ENCODE measurements at places on chromosomes 4 and X. TPM values are rescaled to one million over a fixed set of nuclear protein-coding genes. Genes with fewer than 3 reads are reported as not detected.
A peak's percentile ranks its signal among the peaks of the same experiment; 100 is the strongest.

- no peak for DNase-seq
Measured at GRCh38 chr4:136650541-136651277, 881.6 kb downstream of the PCDH18 start.

- no peak for DNase-seq
Measured at GRCh38 chr4:37623125-37623524, 63.1 kb downstream of the RELL1 start.

GRCh38 chr4:53193111-53193510, 172.8 kb downstream of the SCFD2 start:
- no peak for DNase-seq

DNA sequence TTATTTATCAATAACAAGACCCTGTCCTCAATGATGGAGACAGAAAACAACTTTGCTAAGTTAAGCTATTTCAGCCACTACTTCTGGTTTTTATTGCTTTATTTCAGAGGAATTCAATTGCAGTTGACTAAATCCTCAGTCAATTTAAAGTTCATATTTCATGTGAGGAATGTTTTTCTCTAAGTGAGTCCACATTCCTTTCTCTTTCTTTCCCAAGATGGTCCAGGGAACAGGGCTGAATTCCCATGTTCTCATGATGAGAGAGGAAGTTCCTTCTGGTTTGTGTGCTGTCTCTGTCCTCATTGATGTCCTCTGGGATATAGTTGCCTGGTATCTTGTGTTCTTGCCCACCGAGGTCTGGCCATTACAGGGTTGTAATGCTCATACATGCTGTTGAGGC, 117.2 kb downstream of the SLIT2 start:
- DNase-seq = no peak

DNA sequence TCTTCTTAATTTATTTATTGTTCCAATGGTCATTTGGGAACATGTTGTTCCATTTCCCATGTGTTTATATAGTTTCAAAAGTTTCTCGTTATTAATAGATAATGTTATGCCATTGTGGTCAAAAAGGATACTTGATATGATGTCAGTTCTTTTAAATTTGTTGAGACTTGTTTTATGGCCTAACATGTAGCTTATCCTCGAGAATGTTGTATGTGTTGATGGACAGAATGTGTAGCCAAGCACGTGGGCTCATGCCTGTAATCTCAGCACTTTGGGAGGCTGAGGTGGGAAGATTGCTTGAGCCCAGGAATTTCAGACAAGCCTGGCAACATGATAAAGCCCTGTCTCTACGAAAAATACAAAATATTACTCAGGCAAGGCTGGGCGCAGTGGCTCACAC, 168.5 kb upstream of the USP38 start:
- DNase-seq = no peak

DNA sequence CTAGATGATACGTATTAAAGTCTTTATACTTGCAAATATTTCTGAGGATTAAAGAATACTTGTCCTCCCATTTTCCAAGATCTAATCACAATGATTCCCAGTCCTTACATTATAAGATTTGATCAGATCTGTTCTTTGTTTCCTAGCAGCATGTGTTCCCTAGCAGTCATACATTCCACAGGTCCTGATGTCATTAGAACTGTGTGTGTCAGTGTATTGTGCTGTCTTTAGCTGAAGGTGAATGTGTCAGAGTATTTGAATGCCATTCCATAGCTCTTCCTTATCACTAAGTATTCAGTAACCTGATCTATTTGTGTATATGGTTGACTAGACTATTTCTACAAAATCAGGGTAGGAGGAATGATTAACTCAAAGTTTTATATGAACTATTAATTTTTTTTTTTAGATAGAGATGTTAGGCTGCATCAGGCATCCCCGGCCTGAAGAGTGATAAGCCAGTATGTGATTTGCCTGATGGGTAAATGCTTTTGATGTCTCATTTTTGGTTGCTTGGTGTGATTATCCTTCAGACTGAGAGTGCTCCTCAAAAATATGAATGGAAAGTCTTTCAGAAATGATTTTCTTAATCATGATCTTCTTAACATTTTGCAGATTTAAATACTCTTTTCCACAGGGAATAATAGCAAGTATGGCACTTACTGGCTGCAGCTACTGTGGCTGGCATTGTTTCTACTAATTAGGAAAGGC, 4.4 kb downstream of the ADGRL3 start:
- no peak for DNase-seq

- DNase-seq = peak; percentile 49
Measured at GRCh38 chrX:292900-293897, 12.0 kb downstream of the PLCXD1 start.

DNA sequence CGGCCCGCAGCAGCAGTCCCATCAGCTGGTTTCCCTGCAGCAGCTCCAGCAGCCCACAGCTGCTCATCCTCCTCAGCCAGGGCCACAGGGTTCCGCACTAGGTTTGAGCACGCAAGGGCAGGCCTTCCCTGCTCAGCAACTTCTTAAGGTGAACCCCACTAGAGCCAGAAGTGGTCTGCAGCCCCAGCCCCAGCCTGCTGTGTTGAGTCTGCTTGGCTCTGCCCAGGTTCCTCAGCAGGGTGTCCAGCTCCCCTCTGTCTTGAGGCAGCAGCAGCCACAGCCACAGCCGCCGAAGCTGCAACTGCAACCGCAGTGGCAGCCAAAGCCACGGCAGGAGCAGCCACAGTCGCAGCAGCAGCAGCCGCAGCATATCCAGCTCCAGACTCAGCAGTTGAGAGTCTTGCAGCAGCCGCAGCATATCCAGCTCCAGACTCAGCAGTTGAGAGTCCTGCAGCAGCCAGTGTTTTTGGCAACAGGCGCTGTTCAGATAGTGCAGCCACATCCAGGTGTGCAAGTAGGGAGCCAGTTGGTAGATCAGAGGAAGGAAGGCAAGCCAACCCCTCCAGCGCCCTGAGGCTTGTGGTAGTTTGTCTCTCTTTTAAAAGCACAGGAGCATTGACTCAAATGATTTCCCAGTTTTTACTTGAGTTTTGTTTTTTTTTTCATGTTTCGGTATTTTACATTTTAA, 4.6 kb downstream of the SUPT20HL1 start:
- DNase-seq = no peak

DNA sequence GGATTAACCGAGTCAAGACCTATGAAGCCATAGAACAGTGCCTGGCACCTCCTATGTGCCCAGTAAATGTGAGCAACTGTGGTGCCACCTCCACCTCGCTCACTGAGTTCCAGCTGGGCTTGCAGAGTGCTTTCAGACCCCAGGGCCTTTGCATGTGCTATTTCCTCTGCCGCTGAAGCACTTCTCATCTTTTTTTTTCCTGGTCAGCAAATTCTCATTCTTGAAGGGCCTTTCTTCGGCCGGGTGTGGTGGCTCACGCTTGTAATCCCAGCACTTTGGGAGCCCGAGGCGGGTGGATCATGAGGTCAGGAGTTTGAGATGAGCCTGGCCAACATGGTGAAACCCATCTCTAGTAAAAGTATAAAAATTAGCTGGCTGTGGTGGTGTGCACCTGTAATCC, 76.5 kb downstream of the MSX1 start:
- DNase-seq = no peak

DNA sequence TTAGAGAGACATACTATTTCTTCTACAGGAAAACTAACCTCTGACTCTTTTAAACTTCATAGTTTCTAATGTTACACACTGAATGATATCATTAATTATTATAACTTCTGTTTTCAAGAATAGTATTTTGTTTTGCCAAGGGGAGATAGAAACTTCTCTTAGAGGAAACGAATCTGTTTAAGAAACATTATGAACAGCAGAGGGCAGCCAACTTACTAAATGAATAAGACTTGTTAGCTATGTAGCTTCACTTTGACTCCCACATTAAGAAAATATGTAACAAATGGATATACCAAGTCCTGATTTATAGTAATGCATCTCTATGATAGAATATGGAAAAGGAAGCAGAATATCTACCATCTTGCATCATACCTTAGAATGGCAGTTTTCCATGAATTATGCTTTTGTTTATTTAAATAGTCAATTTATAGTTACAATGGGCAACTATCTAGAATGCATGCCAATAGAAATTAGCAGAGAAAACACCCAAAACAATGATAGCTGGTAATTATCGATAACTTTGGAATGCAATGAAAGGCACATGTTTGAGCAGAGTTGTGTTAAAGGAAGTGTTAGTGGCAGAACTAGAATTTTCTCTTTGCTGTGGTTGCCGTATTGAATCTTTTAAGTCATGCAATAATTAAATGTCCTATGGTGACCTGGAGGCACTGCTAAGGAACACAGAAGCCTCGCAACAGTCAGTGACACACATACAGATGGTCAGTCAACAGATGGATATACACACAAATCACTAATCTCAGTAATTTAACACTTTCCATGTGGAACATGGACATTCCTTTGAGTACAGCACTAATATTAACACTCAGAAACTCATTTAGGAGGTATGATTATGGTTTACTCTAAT, 105.7 kb upstream of the PDLIM3 start:
- DNase-seq = no peak

DNA sequence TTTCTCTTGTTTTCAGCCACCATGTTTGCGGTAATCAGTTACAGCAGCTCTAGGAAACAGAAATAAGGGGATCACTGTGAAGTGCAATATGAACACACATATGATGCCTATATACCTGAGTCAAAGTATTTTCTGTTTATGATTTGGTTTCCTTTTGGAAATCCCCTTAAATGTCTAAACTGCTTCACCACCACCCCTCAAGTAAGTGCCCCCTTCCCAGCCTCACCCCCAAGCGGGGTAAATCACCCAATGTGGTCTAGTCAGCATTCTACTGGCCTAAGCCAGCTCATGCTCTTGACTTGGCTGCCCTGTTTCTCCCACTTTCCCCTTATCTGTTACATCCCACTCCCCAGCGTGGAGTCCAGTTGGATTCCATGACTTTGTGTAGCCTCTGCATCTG, 176.5 kb downstream of the QDPR start:
- no peak for DNase-seq

DNA sequence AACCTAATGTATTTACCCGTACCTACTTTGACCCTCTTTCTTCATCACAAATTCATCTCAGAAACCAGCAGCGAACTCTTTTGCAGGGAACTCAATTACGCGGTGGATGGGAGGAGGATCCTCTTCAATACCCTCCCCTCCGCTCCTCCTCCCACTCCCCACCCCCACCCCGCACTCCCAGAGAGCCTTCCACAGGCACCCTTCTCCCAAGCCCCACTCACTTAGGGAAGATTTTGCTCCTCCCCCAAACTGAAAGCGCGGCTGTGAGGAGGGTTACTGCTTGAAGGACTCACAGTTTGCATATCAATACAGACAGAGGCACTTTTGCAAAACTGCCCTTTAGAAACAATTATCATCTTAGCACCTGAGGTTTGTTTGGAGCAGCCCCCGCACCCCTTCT, 960 bp upstream of the IL1RAPL1 start:
- DNase-seq = no peak

GRCh38 chr4:142293536-142293935, 552.6 kb downstream of the INPP4B start:
- DNase-seq = no peak

GRCh38 chrX:123736333-123736921, 3.6 kb upstream of the THOC2 start:
- no peak for DNase-seq

DNA sequence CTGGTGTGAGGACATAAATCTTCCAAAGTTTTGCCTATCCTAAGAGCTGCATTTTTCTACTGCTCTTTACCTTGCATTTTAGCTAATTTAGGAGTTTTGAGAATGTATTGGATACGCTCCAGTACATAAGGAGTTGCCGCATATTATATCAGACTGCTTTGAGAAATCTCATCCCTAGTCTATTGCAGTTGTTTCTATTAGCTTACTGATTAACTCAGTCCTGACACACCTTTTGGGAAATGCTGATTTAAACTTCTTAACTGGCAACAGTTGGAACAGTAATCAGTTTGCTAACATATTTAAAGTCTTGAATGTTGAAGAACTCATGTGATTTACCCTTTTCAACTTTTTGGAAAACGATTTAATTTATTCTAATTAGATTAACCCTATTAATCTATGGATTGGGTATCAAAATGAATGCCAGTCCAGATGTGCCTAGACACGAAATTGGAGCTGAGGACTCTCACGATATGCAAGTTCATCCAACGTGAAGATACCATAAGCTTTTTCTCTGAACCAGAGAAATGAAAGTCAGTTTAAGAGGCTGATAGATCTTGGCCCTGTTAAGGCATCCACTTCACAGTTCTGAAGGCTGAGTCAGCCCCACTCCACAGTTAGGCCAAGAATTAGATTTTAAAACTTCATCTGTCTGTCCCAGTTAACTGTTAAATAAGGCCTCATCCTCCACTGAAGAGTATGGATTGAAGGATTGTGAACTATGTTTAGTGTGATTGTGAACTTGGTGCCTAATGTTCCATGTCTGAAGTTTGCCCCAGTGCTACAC, 90.0 kb downstream of the MAOA start:
- no peak for DNase-seq

DNA sequence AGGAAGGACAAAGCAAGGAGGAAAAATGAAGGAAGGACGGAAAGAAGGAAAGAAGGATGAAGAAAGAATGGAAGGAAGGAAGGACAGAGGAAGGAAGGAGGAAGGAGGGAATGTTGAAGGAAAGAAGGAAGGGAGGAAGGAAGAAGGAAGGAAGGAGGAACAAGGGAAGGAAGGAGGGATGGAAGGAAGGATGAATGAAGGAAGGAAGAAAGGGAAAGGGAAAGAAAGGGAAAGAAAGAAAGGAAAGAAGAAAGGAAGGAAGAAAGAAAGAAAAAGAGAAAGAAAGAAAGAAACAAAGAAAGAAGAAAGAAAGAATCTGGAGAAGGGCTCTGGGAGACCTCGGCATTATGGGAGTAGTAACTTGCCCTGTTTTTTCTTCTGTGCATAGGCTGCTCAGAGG, 70.8 kb upstream of the SHISA3 start:
- DNase-seq = no peak

- DNase-seq = no peak
Measured at GRCh38 chr4:2593003-2593402, 56.6 kb downstream of the FAM193A start.

DNA sequence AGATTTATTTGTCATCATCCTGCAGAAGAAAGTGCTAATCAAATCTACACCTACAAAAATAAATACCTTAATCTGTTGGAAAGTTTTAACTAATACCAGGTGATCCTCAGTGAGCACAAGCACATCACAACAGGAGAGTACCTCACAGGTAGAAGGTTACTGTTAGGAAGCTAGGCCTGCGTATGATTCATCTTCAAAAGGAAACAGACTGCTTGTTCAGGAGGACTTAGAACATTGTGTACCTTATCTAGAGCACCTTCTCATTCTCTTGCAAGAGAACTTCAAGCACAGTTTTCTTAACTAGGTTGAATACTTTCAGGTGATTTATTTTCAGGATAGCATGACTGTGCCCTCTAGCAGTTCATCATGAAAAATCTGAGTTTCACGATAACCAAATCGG, 54.2 kb downstream of the MND1 start:
- DNase-seq = no peak

The NIPAL1 gene
- total RNA-seq = 6.3 TPM

The ZBTB33 gene
- total RNA-seq = 11.1 TPM

The LRRC66 gene
- total RNA-seq = 1.7 TPM

The RBMXL3 gene
- not detected for total RNA-seq

The TIMM17B gene
- total RNA-seq = 28.0 TPM

The PNMA6A gene
- total RNA-seq = 4.9 TPM

The ADH7 gene
- not detected for total RNA-seq

The STPG2 gene
- 1.5 TPM for total RNA-seq

The REPS2 gene
- 5.9 TPM for total RNA-seq

The OTUD6A gene
- total RNA-seq = not detected

The MBNL3 gene
- total RNA-seq = 22.6 TPM
